ENCODE measurements at places on chromosomes 6 and 20.

- DNase-seq = no peak
Measured at GRCh38 chr6:131995917-131996316, 44.7 kb upstream of the CCN2 start.

DNA sequence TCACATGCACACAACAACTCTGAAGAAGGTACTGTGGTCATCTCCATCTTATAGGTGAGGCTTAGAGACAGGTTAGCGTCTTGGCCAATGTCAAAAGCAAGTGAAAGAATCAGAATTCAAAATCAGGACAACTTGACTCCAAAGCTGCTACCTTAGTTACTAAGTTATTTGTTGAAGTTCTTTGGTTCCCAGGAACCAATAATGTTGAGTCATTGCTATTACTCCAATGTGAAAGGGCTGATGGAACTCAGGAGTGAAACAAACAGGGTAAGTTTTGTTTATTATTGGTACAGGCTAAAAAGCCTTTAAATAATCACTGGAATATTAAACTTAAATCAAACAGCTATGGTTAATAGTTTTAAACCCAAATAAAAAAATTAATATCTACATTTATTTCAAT is 111.1 kb downstream of the PDSS2 start:
- DNase-seq = no peak

GRCh38 chr6:157128235-157128775 is 195.0 kb downstream of the TMEM242 start:
- DNase-seq = no peak

DNA sequence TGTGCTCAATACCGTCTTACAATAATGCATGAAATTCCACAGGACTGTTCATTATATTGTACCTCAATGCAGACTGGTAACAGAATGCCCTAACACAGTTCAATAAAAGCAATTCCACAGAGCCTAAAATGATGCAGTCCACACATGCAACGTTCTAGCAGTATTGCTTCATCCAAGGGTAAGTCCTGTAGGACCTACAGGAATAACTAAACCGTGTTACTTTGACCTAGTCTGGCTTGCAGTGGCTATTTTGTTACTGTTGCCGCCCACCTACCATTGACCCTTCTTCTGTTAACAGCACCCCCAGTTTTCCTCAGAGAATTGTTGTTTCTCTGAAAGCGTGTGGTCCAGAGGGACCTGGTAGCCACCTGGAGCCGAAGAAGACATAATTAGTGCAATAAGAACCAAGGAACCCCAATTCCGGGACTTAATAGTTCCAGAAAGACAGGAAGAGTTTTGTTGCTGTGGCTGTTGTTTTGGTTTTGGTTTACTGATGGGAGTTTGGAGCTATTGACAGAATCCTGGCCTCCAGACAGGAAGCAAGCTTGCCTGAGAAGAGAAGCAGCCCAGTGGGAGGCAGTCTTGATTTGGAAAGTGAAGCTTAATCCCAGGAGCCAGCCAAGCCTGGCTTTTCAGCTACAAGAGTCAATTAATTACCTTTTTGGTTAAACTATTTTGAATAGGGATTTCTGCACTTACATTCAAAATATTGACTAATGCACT is 91.3 kb downstream of the FRK start:
- peak; percentile 11 for DNase-seq

GRCh38 chr6:5208471-5208971 is 52.2 kb downstream of the LYRM4 start:
- no peak for DNase-seq

DNA sequence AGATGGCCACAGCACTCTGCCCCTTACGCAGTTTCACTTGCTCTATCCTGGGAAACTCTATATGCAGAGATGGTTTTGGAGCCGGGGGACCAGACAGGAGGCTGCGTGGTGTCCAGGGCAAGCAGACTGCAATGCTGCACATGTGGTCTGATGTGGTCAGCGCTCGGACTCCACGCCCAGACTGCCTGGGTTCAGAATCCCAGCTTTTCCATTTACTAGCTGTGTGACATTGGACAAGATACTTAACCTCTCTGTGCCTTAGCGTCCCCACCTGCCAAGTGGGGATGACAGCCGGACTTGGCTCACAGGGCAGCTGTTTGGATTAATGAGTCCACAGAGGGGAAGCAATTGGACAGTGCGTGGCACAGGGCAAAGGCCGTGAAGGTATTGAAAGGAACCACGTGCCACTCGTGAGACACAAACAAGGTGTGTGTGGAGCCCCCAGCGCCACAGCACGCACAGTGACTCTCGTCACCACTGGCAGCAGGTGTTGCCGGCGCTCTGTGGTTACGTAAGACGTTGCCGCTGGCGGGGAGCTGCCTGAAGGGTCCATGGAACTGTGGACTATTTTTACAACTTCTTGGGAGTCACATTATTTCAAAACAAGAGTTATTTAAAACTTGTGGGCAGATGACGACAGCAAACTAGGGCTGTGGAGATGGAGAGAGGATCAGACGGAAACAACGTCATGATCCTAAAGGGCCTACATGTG is 201.4 kb downstream of the PREX1 start:
- no peak for DNase-seq

- no peak for DNase-seq
Measured at GRCh38 chr6:106692112-106692818, 62.9 kb downstream of the QRSL1 start.

DNA sequence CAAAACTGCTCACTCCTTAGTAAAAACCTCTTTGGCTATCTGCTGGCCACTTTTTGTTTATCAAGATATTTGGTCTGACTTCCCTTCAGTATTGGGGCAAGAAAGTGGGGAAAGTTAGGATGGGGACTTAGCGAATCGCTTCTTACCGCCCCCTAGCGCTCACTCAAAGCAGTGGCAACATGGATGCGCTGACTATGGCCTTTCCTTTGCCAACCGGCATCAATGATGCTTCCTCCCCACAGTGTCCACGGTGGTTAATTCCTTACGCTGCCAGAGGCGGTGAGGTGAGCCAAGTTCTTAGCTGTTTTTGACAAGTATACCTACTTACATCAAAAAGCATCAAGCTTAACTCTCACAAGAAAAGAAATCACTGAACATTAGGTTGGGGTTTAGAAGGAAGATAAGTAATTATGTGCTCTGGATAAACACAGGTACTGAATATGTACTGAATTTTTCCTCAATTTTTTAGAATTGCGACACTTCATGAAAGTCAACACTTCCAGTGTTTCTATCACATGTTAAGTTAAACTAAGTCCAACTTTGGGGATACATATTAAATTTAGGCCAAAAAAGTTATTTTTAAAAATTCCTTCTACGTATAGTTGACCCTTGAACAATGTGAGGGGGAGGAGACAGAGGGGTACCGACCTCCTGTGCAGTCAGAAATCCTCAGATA is 86.7 kb downstream of the GMDS start:
- no peak for DNase-seq

- DNase-seq = no peak
Measured at GRCh38 chr20:846894-847278, 13.4 kb downstream of the FAM110A start.

GRCh38 chr6:169398342-169399105 is 144.9 kb upstream of the THBS2 start:
- no peak for DNase-seq

- no peak for DNase-seq
Measured at GRCh38 chr6:144148886-144149285, 1.4 kb upstream of the STX11 start.

DNA sequence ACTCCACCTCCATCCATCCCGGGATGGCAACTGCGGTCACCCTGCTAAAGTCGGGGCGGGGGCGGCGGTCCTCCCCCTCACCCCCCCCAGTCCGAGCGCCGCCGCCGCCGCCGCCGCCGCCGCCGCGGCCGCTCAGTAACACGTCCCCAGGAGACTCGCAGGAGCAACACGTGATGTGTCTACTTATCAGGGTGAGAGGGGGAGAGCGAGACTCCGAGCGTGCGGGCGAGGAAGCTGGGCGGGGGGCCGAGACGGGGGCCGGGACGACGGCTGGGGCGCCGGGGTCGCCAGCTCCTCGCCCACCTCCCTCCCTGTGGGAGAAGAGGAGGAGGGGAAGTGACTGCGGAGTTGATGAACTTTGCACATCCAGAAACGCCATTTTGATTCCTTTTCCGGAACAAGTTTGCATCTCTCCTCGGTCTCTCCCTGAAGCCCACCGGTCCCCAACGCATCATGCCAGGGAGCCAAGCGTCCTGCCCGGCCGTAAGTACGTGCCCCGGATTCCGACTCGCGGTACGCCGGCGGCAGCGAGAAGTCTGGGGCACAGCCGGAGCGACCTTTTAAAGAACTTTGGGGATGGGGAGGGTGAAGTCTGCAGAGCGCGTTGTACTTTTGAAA is at the start of gene RREB1:
TSS of gene RREB1 (plus strand) at position 384 of the 618 bp plus-strand sequence. CDS start 73,951 bp downstream, outside the sequence.
- no peak for DNase-seq

GRCh38 chr6:71480577-71480976 is 192.0 kb downstream of the OGFRL1 start:
- DNase-seq = no peak

Measured in hypothalamus (tissue), 51 donors.